HAP-1 (cell line): ENCODE measurements at places on chromosomes 1 and 21.

DNA sequence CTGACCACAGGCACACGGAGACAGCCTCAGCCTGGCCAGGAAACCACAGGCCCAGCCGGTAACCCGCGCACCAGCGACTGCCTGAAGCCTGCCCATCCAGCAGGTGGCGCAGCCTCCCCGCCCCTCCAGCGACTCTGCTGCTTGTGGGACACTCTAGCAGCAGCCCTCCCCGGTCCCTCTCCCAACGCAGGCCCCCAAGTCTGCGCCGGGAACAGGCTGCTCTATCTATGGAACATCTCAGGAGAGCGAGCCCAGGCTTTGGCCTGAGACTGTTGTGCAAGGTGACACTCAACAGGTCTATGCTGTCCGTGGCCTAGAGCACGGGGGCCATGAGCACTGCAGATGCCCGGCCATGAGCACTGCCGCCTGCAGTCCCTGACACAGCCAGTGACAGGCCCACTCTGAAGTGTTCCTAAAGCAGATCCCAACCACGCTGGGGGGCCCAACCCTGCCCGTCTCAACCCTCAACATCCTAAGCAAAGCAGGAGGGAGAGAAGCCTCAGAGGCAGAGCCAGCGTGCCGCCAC is 28.4 kb downstream of the WDR4 start:
- DNase-seq = peak; percentile 69

- no peak for DNase-seq
Observed at GRCh38 chr1:21564521-21565095, 55.4 kb downstream of the ALPL start.

- no peak for DNase-seq
Observed at GRCh38 chr1:169860187-169860586, 33.5 kb downstream of the SCYL3 start.

DNA sequence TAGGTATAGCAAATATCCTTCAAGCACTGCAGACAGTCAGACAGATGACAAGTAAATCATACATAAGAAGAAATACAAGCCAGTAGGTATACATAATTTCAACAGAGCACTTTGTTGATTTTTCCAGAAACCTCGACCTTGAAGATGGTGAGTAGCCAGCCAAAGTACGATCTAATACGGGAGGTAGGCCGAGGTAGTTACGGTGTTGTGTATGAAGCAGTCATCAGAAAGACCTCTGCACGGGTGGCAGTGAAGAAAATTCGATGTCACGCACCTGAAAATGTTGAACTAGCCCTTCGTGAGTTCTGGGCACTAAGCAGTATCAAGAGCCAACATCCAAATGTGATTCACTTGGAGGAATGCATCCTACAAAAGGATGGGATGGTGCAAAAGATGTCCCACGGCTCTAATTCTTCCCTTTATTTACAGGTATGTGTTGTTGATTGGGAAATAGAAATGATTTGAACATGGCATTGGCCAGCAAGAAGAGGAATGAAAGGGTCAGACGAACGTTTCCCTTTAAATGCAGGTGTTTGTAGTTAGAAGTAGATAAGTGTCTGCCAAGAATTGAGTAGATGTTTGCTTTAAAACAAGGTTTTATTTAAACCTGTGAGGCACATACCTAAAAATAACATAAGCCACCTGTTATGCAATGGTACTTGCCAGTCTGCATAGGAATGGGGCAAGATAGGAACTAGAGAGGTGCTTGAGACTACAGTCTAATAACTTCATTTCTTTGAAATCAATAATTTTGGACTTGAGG is 2.7 kb downstream of the PDIK1L start:
- DNase-seq = no peak

DNA sequence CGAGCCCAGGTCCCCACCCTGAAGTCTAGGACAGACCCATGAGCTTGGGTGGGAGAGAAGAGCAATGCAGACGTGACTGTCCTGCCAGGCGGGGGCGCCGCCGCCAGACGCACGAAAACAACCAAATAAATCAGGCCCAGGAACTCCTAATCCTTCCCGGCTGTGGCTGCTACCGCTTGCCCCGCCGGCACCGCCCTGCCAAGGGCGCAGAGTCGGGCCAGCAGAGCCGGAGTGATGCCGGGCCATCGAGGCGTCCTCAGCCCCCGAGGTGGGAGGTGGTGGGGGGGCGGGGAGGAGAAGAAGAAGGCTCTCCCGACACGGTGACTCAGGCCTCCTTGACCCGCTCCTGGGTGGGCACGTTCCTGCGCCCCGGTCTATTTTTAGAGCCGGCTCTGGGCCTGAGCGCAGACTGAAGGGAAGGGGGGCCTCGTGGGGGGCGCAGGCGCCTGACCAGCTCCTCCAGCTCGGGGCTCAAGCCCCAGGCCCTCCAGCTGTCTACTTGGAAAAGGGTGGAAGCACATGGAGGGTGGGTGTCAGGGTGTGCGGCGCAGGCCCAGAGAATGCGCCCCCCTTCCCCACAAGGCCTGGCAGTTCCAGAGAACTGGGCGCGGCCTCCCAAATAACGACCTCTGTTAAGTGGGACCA is 10.7 kb upstream of the COL16A1 start:
- peak; percentile 69 for DNase-seq

DNA sequence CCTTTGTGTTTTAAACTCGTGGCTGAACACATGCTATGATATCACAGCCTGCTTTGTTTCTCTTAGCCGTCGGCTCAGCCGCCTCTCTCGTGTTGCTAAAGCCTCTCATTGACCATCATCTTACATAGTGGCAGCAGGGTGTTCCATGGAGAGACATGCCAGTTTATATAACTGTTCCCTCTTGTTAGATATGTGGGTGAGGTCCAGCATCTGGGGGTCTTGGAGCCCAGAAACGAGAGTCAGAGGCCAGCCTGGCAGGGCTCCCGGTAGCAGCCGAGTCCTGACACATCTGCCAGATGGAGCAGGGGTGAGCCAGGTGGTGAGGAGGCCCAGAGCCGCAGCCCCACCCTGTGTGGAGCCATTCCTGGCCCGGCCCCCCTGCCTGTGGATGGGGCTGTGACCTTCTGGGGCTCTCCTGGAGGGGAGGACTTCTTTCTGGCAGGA is 11.9 kb downstream of the PODN start:
- no peak for DNase-seq

DNA sequence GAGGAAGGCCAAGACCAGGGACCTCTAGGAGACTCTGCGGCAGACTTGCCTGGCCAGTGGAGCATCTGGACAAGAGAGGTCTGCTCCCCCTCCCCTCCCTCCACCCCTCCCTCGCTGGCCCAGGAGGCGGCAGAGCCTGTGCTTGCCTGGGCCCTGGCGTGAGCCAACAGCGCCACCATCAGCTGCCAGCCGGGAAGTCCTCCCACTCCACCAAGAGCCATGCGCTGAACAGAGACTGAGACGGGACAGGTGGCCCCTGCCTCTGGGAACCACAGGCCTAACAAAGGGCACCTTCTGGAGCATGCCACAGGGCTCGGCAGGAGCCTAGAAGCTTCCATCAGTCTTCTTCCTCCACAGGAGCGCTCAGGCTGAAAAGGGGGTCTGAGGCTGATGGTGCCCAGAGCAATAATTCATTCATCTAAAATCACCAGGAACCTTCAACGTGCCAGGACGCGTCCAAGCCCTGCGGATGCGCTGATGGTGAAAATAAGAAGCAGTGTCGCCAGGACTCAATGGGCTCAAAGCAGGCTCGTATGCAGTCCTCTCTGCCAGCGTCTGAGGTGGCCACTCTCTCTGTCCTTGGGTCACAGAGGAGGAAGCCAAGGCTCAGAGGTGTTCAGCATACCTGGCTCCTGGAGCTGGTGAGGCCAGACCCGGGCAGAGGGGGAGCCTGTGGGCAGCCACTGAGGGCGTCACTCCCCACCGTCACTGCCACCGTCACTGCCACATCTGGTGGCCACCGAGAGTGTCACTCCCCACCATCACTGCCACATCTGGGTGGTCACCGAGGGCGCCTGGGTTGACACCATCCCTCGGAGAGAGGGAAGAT is 161.2 kb downstream of the NPHP4 start:
- DNase-seq = no peak

DNA sequence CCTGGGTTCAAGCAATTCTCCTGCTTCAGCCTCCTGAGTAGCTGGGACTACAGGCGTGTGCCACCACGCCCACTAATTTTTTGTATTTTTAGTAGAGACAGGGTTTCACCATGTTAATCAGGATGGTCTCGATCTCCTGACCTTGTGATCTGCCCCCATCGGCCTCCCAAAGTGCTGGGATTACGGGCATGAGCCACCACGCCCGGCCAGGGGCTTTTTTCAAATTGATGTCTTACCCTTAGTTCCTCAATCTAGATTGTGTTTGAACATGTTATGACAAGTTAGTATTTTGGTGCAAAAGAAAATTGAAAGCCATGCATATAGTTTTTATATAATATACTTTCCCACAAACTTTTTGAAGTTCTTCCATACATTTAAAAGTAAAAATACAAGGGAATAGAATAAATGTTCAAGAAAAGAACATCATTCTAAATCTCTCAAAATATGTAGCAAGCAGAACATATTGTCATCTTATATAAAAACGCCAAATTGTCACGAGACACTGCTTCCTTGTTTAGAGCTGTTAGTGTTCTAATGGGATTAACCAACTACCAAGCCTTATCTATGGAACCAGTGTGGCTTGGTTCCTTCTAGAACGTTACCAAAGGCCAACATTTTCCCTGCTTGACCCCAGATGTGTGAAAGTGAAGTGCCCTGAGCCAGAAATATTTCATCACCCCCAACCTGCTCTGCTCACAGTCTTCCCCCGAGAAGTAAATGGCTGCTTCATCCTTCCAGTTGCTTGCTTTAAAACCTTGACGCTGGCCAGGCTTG is 9.5 kb upstream of the PLEKHM2 start:
- DNase-seq = no peak

DNA sequence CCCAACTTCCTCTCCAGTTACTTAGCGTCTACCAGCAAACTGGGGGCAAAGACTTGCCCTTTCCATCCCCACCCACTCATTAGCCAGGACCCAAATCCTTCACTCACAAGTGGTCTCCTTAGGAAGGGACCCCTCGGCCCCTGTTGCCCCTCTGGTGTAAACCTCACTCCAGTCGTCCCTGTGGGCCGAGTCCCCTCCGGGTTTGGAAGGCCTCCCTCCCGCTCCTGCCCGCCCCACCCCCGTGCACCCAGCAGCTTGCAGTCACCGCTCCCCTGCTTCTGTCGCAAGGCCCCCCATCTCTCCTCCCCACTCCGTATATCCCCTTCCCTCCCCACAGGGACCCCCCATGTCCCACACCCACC is 1.2 kb downstream of the EFHD2 start:
- DNase-seq = no peak

DNA sequence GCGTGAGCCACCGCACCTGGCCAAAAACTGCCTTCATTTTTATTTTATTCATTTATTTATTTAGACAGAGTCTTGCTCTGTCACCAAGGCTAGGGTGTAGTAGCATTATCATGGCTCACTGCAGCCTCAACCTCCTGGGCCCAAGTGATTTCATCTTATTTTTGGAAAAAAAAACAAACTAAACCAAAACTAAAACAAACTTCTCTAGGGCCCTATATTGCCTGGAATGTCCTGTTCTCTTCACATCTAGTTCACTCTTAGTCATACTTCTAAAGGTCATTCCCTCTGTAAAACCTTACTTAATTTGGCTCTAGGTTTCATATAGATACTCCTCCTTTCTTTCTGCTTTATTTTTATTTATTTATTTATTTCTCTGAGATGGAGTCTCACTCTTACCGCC is 15.6 kb downstream of the RPS27 start:
- no peak for DNase-seq

- DNase-seq = no peak
Observed at GRCh38 chr1:181250038-181250437, 161.5 kb downstream of the IER5 start.

DNA sequence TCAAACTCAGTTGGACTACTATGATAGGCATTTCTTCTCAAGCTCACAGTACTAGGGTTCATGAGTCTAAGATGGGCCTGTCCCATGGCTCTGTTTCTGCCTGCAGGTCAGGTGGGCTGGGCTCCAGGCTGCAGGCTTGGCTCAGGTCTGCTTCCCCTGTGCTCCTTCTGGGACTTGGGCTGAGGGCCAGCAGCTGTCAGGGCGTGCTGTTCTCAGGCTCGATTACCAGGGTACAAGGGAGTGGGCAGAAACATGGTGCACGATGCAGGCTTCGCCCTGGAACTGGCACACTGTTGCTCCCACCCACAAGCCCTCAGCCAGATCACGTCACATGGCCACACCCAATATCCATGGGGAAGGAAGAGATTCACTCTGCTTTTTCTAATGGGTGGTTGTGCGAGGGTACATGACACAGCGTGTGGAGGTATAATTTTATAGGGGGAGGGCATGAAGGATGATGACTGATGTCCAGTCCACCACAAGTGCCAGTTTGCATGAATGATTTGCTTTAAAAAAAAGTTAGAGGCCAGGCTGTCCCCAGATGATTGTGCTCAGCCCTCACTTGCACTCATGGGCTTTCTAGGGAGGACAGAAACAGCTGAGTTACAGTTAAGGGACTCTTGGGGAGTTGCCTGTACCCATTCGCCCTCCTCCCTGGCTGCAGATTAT is 118.0 kb downstream of the ACTL8 start:
- DNase-seq = no peak

DNA sequence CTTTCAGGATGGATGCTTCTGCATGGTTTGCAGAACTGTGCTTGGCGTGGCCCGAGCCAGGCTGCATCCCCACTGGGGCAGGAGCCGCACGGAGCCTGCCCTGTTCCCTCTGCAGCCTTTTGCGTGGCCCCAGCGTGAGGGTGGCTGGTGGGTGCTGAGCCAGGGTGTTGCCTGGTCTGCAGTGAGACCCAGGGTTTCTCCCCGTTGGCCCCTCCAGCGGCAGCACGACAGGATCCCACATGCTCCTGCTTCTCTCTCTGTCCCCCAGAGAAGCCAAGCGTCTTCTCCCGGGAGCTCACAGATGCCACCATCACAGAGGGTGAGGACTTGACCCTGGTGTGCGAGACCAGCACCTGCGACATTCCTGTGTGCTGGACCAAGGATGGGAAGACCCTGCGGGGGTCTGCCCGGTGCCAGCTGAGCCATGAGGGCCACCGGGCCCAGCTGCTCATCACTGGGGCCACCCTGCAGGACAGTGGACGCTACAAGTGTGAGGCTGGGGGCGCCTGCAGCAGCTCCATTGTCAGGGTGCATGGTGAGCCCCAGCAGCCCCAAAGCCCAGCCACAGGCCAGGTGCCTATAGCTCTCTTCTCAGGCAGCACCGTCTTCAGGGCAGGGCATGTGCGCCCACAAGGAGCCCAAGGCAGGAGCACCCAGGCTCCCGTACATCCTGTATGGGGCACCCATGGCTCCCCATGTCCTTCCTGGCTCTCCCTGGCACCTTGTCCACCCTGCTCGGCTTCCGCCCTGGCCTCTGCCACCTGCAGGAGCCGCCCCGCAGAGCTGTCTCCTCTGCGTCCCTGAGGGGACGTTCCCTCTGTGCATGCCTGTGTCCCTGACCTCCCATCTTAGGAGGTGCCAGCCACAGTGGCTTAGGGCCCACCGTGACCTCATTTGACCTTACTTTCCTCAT is 78.9 kb downstream of the OBSCN start:
- no peak for DNase-seq

- no peak for DNase-seq
Observed at GRCh38 chr1:88311265-88311664, 372.8 kb upstream of the PKN2 start.

DNA sequence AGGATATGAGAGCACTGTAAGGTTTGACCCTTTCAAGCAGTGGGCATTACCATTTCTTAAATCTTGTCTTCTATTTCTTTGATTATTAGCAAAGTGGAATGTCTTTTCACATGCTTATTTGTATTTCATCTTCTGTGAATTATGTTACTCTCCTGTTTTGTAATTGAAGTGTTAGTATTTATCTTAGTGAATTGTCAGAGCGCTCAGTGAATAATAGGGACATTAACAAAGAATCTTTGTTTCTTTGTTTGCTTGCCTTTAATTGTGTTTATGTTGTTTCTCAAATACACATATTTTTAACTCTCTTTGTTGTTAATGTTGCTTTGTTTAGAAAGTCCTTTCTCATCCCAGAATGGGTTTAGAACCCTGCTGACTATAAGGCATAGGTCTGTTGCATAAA is 259.3 kb downstream of the RRAGC start:
- DNase-seq = no peak

- DNase-seq = no peak
Observed at GRCh38 chr1:3899754-3900149, 320 bp downstream of the C1orf174 start.
